Lower leg skin (tissue), 4 donors: ENCODE measurements at places on chromosomes 4 and X. TPM values are rescaled to one million over a fixed set of nuclear protein-coding genes. Genes with fewer than 3 reads are reported as not detected.

MAML3 gene
- total RNA-seq, result 21.2 TPM

DNA sequence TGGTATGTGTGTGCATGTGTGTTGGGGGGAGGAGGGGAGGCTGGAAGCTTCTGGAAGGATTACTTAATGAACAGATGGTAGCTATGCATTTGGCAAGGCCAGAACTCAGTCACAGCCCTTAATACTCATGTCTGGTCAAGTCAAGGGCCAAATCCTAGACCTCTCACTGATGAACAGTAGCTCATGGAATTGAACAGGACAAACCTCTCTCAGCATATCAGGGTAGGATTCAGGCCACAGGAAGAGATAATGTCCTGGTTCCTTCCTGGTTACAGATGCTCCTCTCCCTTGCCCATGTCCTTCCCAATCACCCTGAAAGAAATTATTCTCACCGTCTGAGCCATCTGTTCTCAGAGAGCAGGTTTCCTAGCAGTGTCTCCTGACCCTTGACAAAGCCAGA, 165.7 kb downstream of the SOWAHB start:
- no peak for DNase-seq

NUP62CL gene
- total RNA-seq, result 1.3 TPM

TMEM150C gene
- 8.9 TPM for total RNA-seq
